Activated T-cell treated with anti-CD3 and anti-CD28 coated beads for 4 hours (primary cell): ENCODE measurements at places on chromosomes 6 and 20.
A peak's percentile ranks its signal among the peaks of the same experiment; 100 is the strongest.

- DNase-seq: no peak
Observed at GRCh38 chr20:24040896-24041459, 52.4 kb upstream of the GGTLC1 start.

DNA sequence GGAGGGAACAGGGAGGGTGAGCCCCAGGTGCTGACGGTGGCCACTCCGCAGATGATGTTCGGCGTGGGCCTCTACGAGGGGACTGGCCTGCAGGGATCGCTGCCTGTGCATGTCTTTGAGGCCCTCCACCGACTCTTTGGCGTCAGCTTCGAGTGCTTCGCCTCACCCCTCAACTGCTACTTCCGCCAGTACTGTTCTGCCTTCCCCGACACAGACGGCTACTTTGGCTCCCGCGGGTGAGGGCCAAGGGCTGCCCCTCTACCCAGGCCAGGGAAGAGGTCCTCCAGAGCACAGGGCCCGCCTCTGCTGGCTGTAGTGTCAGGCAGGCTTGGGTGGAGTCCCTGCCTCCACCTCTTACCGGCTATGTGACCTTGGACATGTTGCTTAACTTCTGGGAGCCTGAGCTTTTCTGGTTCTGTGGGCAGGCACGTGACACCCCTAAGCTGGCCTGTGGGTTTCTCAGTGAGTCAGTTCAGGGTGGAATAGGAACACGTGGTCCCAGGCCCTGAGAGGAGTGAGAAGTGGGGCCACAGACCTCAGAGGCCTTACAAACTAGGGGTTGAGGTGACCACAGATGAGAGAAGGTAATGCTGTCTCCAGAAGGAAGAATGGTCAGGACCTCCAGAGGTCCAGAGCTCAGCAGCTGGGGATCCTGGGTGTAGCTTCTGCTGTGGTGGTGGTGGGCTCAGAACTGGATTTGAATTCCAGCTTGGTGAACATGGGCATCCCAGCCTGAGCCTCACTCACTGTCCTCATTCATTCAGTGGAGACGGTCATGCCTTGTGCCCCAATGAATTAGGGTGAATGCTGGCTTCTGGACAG is 11.9 kb downstream of the PCIF1 start:
- no peak for DNase-seq

DNA sequence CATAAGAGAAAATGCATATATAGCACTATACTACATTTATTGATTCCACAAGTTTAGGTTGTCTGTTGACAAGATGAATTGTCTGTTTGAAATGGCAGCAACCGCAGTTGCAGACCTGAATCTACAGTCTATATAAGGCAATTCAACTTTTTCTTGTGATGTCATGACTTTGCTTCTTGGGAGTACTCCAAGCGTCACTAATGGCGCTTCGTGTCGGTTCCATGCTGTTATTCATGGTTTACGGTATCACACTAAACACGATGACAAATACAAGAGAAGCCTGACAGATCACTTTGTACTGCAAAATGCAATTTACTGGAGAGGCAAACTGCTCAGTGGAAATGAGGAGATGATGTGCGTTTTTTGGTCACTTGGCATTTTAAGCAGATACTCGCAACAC is 280.3 kb upstream of the TCF21 start:
- DNase-seq: no peak

DNA sequence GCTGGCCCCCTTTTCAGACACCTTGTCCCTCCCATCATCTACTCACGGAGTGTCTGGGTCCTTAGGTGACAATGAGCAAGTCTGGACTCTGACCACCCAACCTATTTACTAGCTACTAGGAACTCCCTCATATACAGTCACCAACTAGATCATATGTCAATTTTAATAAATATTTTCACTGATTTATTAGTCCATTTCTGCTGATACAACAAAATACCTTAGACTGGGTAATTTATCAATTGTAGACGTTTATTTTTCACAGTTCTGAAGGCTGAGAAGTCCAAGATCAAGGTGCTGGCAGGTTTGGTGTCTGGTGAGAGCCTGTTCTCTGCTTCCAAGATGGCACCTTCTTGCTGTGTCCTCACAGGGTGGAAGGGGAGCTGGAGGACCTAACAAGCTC is 229.7 kb downstream of the PTPRT start:
- no peak for DNase-seq

DNA sequence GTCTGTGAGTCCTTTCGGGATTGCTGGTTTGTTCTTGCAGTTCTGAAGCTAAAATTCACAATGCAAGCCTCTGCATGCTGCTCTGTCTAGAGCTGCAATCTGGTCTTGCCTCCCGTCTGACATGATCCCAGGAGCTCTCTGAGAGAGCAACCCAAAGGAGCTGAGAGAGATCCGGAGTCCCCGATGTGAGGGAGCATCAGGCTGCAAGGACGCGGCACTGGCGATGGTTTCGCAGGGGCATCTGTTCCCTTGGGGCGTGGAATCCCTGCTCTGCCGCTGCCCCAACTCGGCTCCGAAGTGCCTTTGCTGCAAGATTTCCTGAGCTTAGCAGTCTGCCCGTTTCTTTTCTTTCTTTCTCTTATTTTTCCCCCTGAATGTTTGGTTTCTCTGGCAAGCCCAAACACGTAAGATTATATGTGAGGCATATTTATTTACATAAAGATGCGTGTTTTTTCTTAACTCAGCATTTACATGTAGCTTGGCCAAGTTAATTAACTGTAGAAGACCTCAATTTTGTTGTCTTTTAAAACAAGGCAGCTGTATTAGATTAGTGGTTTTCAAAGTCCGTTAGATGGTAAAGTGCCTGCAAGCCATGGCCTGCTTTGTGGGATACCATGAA is 873.0 kb downstream of the KIF16B start:
- no peak for DNase-seq

- DNase-seq: no peak
Observed at GRCh38 chr6:66605971-66606370, 898.9 kb upstream of the EYS start.

DNA sequence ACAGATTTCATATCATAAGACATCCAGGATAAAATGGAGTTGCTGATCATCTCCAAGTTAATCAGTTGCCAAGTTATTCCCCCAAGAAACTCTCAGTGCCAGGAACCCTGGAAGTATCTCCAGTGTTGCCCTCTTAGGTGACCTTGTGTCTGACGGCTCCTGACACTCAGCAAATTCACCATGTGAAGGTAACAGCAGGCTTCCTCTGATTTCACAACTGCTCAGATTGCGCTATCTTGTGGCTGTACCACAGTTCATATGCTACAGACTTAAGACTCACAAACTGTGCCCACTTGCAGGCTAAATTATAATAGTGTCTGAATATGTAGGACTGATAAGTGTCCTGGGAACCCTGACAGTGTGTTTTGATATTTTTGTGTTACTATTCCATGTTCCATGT is 186.6 kb upstream of the OPRM1 start:
- DNase-seq: no peak

DNA sequence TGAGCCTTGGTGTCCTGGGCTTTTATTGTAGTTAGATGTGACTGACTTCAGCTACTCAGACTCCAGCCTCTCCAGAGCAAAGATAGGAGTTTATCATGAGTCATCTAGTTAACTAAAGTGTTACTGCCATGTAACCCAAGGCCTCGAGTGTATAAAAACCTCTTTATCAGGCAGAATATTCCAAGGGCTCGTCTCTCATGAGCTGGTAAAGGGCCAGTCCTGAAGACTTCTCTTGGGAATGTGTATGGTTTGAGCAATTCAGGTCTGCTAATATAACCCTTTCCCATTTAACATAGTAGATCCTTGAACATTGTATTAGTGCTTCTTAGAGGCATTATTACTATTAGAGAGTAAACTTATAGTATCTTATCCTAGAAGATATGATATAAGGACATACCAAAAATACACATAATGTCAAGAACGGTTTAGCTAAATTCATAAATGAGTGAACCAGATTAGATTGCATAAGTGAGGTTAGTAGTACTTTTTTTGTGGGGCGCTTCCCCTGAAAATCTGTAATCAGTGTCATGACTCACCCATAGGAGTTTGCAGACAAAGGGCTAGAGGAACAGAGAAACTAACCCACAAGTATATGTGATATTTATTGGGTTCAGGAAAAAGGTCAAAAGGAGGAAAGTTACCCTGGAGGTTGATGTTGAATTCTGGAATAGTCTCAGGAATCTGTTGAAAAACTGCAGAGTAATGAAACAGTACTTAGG is 16.0 kb downstream of the DSE start:
- DNase-seq: no peak

DNA sequence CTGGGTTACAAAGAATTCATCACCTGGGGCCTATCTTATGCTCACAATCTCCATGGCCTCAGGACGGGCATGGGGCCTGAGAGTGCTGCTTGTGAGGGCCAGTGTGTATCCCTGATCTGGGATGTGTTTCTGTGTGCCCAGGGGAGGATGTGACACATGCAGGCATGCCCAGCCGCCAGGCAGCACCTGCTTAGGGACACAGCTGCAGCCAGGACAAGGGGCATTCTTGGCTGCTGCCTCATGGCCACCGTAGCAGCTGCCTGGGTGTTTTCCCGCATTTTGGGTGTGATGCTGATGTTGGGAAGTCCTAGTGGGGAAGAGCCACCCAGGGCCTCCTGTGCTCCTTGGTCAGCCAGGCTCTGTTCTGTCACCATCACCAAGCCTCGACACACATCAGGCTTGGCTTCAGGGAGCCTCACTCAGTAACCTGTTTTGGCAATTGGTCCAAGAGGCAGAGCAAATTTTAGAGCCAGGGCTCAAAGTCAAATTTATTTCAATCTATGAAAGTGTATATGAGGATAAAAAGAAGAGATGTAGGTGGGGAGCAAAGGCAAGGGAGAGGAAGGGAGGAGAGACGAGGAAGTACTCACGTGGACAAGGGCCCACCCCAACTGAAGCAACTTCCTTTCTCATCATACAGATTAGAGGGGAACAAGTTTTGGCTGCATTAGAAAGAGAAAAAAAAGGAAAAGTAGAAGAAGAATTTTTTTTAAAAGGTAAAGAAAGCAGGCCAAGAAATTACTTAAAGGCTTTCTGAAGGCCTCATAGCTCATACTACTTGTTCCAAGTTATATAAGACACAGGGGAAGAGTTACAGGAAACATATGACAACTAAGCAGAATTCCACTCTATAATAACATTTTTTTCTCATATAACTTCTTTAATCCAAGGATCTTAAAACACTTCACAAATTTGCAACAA is 269.9 kb upstream of the SUPT3H start:
- no peak for DNase-seq

GRCh38 chr6:46377209-46377608 is 114.0 kb downstream of the RCAN2 start:
- DNase-seq: no peak

DNA sequence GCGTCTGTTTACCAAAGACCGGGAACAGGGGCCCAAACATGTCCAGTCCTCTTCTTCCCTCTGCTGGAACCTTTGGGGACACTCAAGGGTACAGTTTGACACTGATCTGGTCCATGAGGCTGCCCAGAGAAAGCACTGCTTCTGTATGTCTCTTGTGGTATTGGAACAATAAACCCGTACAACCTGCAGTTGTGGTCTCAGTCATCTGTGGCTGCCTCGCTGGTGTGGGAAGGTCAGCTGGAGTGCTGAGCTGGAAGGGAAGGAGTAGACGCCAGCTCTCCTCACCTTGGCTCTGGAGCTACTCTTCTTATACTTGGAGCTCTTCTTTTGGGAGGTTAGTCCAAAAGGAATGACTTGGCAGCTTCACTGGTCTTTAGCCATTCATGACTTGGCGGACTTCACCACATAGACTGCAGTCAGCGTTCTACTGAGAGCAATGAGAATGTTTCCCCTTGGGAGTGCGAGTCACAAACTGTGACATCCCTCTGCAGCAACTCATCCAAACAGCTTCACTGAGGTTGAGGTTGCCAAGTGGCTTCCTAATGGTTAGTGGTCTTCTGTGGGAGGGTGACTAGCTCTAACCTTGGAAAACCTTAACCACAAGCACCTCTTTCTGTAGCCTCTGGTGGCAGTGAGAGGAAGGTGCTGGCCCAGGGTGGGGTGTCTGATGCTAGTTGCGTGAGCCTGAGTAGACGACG is 81.2 kb downstream of the ASXL1 start:
- DNase-seq: no peak

DNA sequence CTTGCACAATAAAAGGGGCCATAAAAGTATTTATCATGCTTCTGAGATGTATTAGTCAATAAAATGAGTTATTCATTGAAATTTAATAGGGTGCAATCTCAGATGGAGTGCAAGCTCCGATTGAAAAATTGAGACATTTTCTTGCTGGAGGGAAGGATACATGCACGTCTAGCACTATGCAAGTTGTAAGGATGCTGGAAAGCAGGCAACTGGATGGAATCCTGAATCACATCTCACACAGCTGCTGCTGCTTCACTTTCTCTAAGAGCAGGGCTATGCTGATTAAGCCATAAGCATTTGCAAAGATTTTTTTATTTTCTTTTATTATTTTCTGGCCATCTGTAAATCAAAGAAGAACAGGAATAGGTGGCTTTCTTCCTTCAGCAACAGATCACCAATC is 308.8 kb upstream of the EPHA7 start:
- no peak for DNase-seq

- DNase-seq: no peak
Observed at GRCh38 chr6:157284738-157285421, 38.4 kb downstream of the TMEM242 start.

- DNase-seq: no peak
Observed at GRCh38 chr6:41739041-41739440, 3.6 kb upstream of the TFEB start.

GRCh38 chr20:37519508-37520418 is 1.3 kb upstream of the NNAT start:
- no peak for DNase-seq

DNA sequence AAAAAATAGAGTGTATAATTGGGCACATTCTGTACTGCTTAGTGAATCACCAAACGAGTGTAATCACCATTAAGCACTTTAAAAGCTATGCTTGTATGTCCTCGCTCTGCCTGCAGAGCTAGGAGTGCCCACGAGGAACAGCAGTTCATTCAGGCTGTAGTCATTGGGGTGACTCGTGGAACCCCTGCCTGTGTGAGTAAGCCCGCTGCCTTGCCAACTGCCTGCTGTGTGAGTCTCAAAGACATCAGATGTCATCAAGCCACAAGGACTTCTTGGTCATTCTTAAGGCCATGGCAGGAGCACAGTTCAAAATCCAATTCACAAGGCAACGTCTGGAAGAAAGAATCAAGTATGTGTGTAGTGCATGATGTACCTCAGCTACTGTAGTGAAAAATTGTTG is 60.4 kb downstream of the FOXO3 start:
- DNase-seq: no peak

GRCh38 chr6:111818539-111819226 is 54.6 kb downstream of the FYN start:
- DNase-seq: no peak

GRCh38 chr6:146357578-146358430 is 185.8 kb upstream of the RAB32 start:
- DNase-seq: no peak

- peak; percentile 40 for DNase-seq
Observed at GRCh38 chr6:46011188-46012085, 4.2 kb downstream of the CLIC5 start.

GRCh38 chr20:4511776-4512175 is 209.9 kb upstream of the PRND start:
- DNase-seq: no peak

- DNase-seq: no peak
Observed at GRCh38 chr6:11021714-11022113, 22.4 kb downstream of the ELOVL2 start.
